ENCODE measurements at places on chromosomes 2 and 18.

GRCh38 chr2:77161009-77161408 lies 361.2 kb downstream of the LRRTM4 start:
- DNase-seq: no peak

- no peak for DNase-seq
Measured at GRCh38 chr2:72893594-72894319, 6.5 kb downstream of the SPR start.

DNA sequence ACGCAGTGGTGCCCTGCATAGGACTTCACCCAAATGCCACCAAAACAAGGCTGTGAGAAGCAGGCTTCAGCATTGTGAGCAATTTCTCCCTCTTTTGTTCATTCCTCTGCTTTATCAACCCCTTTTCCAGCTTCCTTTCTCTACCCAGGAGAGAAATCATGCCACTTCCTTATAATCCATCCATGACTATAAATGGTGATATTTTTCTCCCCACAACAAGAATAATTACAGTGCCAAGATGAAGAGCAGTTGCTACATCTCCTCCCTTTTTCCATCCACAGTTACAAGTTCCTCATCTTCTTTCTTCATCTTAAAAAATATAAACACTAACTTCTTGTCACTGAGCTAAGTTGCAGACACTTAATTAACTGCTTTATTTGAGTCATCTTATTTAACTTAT lies 167.2 kb downstream of the ANTXR1 start:
- no peak for DNase-seq

- no peak for DNase-seq
Measured at GRCh38 chr2:204008352-204008751, 71.8 kb downstream of the ICOS start.

- no peak for DNase-seq
Measured at GRCh38 chr2:10972683-10973433, 61.1 kb downstream of the KCNF1 start.

- no peak for DNase-seq
Measured at GRCh38 chr2:159043710-159044109, 75.3 kb downstream of the TANC1 start.
